Effector memory CD4-positive, alpha-beta T cell (primary cell): ENCODE measurements at places on chromosomes 13 and 19.

DNA sequence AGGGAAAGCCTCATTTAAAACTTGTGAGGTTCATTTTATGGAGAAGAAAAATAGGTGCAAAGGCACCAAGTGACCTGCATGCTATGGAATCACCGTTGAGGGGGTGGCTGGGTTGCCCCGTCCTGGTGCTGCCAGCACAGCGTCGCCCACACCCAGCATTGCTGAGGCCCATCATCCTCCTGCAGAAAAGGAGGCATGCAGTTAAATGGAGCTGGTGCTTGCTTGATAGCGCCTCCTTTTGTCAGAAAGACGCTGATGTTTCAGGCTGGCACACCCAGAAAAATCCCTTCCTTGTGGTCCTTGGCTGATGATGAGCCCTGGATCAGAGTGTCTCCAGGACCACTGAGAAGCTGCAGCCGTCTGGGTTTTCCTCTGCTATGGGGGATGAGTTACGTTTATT lies 36.9 kb downstream of the DHRS12 start:
- DNase-seq, result no peak

- no peak for DNase-seq
These were observed 9.6 kb upstream of the SLC15A1 start for GRCh38 chr13:98761986-98762616.

DNA sequence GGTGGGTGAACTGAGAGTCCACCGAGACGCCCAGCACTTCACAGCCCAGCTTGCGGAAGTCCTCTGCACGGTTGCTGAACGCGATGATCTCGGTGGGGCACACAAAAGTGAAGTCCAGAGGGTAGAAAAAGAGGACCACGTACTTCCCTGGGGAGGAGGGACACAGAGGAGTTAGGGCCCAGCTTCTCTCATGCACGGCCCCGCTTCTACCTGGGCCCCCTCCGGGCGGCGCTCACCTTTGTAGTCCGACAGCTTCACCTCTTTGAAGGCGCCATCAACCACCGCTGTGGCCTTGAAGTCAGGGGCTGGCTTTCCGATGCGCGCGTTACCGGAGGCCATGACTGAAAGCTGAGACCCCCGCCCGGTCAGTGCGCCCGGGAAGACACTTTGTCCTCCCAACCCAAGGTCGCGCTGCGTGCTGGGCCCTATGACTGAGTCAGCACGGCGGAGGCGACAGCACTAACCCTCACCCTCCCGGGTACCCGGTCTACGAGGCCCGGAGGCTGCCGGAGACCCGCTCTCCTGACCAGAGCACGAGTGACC lies 606 bp downstream of the PRDX2 start:
- no peak for DNase-seq

- no peak for DNase-seq
These were observed 56.3 kb downstream of the TNFSF13B start for GRCh38 chr13:108325863-108326262.

DNA sequence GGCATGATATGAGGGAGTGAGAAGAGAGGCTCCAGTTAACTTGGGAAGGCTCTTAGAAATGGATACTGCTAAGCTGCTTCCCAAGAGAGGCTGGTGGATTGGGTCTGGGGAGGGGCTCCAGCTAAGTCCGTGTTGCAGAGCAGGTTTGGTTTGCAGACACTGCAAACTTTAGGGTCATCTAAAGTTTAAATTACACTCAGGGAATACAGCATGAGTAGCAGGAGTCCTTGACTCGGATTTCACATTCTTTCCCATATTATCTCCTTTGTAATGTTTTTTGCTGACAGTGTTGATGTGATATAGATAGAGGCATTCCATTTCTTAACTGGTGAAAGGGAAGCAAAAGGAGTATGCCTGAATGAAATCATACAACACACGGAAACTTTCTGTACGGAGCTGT lies 31.9 kb downstream of the SGCG start:
- DNase-seq, result no peak

- DNase-seq, result no peak
These were observed 44.8 kb upstream of the LDLR start for GRCh38 chr19:11044431-11044830.

DNA sequence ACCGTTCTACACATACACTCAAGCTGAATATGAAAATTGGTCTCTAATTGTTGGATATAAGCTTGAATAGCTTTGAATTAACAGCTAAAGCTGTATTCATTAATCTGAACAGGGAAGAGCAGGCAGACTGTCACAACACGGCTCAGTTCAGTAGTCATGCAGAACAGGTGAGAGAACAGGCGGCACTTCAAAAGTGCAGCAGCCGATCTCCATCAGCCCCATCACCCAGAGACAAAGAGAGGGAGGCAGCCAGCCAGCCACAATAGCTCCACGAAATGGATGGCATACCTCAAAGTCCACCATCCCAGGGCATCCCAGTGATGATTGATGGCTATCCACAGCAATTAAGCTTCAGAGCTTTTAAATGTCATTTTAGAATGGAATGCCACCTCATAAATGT lies 419.2 kb downstream of the OLFM4 start:
- DNase-seq, result no peak

DNA sequence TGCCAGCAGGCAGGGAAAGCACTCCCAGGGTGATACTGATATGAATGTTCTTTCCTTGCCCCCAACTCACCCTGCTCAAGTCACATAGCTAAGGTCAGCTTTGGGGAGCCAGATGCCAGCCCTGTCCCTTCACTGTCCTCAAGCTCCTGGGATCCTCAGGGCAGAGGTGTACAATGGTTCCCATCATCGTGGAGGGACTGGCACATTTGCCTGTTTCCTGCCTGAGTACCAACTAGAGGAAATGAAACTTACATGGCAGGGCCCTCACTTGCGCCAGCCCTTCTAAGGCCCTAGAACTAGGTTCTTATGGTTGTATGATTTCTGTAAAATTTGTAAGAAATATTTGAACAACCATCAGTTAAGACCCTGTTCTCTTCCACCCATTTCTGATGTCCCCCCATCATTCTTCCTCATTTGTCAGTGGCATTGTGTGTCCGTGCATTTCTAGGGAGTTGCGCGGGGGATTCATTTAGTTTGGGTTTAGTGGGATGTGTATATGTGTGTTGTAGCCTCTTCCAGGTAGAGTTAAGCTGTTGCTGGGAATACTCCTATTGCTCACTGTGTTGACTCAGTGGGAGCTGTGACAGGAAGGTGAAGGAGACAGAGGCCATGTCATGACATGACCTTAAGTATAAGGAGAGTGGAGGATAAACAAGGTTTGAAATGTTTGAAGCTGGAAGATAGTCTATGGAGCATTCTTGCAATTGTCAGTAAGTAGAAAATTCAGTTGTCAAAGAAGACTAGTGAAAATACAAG lies 41.3 kb upstream of the RCBTB2 start:
- no peak for DNase-seq

DNA sequence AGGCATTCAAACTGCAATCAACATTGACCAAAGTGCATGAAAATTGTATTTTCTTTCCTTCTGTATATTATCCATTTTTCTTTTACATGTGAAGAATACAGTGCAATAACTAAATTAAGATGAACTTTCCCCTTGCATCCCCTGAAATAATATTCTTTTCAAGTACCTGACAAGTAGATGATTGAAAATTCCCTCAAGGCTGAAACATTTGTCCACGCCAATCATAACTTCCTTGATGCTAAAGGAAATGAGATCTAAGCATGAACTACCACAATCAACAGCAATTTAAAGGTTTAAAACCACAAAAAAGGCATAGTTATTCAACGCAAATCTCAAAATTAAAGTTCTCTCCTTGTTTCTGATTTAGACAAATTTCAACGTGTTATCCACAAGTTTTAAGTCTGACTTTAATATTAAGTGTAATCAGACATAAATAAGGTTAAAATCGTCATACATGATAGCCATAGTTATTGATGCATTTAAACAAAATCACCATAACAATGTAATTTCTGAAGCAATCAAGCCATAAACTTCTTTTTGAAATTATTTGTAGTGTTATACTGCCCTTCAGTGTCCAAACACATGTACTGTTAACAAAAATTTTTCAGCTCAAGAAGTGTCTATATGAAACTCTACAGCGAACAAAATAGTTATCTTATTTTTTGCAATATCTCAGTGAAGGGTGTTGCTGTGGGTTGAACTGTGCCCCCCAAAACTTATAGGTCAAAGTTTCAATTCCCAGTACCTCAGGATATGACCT lies 169.5 kb downstream of the DCLK1 start:
- DNase-seq, result no peak

DNA sequence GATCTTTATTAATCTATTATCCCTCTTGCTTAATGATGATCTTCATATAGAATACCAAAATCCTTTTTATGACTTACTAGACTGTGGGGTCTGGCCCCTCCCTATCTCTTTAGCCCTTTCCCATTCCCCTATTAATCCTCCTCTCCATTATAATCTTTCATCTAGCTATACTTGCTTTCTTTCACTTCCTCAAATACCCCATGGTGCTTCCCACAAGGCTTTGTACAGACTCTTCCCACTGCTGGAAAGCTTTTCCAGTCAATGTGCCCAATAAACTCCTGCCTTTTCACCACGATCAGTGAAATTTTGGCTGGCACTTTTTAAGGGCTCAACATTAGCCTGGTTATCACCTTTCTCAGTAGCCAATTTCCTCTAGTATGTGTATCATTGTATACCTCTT lies 3.2 kb upstream of the EBPL start:
- DNase-seq, result no peak

GRCh38 chr19:741506-742131 lies 9.3 kb upstream of the MISP start:
- no peak for DNase-seq

GRCh38 chr13:28658539-28658795 lies 463 bp upstream of the POMP start:
- DNase-seq, result no peak

- DNase-seq, result no peak
These were observed 1167.6 kb upstream of the ATXN8OS start for GRCh38 chr13:68940049-68940448.
